ENCODE measurements at places on chromosomes 13 and 19.

DNA sequence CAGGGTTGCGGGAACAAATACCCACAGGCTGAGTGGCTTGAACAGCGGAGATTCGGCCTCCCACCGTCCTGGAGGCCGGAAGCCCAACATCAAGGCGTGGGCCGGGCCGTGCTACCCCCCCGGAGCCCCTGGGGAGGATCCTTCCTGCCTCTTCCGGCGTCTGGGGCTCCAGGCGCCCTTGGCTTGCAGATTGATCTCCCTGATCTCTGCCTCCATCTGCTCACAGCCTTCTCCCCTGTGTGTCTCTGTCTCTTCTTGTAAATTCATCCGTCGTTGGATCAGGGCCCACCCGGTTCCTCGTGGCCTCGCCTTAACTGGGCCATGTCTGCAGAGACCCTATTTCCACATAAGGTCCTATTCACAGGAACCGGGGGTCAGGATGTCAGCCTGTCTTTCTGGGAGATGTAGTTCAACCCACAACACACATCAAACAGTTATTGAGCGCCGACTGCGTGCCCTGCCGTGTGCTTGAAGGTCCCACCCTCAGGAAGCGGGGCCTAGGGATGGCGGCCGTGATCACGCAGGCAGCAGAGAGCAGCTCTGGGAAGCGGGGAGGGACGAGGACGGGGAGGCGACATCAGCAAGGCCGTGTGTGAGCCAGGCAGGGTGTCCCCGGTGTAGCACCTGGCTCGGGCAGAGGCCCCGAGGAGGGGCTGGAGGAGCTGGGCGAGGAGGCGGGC lies 21.3 kb downstream of the HCN2 start:
- DNase-seq, result no peak

DNA sequence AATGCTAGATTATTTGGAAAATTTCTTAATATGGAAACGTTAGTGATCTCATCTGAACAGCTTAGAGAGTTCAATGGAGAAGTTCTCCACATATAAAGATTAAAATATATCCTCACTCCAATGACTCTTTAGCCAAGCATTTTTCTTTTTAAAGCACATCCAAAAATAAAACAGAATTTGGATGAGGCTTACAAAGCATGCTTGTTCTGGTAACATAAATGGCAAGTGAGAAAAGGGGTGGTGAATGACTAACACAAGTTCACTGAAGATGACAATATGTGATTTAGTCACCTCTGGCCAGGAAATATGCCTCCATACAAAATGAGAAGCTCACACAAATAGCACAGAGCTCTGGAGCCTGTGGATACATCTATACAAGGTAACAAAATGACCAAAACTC lies 253.0 kb downstream of the PCDH20 start:
- no peak for DNase-seq

- DNase-seq, result no peak
Measured at GRCh38 chr13:44296856-44297255, 76.8 kb upstream of the SERP2 start.

DNA sequence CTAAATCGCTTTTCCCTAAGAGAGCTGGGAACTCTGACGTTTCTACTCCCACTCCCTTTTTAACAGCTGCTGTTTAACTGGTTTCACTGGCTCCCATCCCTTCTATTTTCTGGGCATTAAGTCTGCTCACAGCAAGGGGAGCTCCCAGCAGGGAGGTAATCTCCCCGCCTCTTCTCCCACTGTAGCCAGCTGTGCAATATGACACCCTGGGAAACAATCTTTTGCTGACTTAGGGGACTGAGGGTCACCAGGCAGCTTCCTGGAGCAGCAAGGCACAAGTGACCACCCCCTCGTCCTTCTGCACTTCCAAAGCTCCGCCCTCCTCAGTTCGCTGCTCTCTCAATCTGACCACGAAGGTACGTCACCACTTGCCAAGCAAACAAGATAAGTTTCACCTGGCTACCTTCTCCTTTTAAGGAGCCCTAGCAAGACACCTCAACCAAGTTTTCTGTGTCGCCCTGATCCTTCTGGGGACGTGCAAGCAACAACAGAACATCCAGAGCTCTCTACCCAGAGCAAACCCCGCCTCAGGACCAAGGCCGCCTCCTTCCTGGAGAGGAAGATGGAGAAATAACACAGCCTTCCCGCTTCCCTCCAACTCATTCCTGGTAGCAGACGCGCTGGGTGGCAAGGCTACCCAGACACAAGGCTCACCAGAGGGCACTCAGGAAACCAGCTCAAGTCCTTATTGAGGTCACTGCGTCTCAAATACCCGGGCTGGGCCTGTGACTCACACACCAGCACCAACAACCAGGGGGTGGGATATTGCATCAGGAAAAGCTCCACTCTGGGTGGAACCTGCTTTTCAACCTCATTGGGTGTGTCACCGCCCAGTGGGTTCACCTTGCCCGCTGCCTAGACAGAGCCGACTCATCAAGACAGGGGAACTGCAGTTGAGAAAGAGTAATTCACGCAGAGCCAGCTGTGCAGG lies 92.4 kb downstream of the STK24 start:
- no peak for DNase-seq

- DNase-seq, result no peak
Measured at GRCh38 chr13:41827507-41828213, 133.2 kb downstream of the VWA8 start.

All from natural killer cell treated with Interleukin-12 subunit alpha and Interleukin-12 subunit beta and Interleukin-15 and Interleukin-18, amount 100 ng/mL, for 72 hours (primary cell).